ENCODE measurements at places on chromosomes 2 and 18. TPM values are rescaled to one million over a fixed set of nuclear protein-coding genes. Genes with fewer than 3 reads are reported as not detected.

IGFBP5 gene
- 12.5 TPM for total RNA-seq

CFAP53 gene
- 0.26 TPM for total RNA-seq

MYCN gene
- 77.5 TPM for total RNA-seq

FSHR gene
- total RNA-seq: not detected

ERCC3 gene
- 43.8 TPM for total RNA-seq

PRSS56 gene
- total RNA-seq: not detected

GAD1 gene
- 2.5 TPM for total RNA-seq

ICOS gene
- 0.07 TPM for total RNA-seq

DNA sequence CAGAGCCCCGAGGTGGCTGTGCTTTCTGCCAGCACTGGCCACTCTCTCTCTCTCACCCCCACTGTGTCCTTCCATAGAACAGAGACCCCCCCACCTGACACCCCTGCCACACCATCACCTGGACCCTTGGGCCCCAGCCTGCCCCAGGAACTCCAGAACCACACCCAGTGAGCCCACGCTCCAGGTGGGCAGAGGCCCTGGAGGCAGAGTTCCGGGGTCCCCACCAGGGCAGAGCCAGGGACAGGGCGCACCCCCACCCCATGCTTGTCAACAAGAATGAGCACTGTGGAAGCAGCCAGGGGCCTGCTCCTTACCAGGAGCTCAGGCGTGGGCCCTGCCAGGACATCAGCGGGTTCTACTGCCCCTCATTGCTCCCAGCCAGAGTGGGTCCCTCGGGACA, 14.6 kb downstream of the PASK start:
- no peaks in the 10 kb centered on the region for H3K4me1 ChIP-seq
- no peak for DNase-seq
- H3K27ac ChIP-seq: no peak overlapping the region
- no peaks in the 10 kb centered on the region for H3K27me3 ChIP-seq
- H3K4me3 ChIP-seq: no peak overlapping the region

GRCh38 chr2:170819680-170820664, 3.3 kb downstream of the GAD1 start:
- H3K27me3 ChIP-seq: peaks cover 98% of the 10 kb centered on the region
- DNase-seq: peak; percentile 71
- peak overlapping the region; percentile 84 for H3K4me3 ChIP-seq
- peaks cover 55% of the 10 kb centered on the region for H3K4me1 ChIP-seq
- H3K36me3 ChIP-seq: no peaks in the 10 kb centered on the region
- no peak overlapping the region for H3K27ac ChIP-seq

DNA sequence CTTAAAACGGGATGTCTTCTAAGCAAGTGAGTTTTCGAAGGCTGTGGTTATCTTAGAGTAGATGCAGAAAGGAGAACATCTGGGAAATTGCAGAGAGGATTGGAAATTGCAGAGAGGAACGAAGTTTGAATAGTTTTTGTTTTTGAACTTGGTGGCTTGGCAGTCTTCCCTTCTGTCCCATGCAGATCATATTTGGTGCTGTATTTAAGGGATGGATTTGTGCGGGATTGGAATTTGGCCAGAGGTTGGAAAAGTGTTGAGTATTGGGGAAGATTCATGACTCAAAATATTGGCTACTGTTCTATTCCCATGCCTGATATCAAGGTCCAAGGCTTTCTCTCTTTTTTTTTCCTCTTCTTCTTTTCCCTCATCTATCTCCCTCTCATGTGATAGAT, 18.2 kb downstream of the PTPRM start:
- no peak overlapping the region for H3K4me3 ChIP-seq
- H3K36me3 ChIP-seq: peaks cover 3% of the 10 kb centered on the region
- no peak overlapping the region for H3K27ac ChIP-seq
- H3K27me3 ChIP-seq: no peaks in the 10 kb centered on the region

- H3K36me3 ChIP-seq: peaks cover 2% of the 10 kb centered on the region
- no peak within 1 kb of the TSS for H3K27ac ChIP-seq
- peaks cover 100% of the 10 kb centered on the region for H3K27me3 ChIP-seq
- peaks cover 10% of the 10 kb centered on the region for H3K4me1 ChIP-seq
These were observed at the start of gene HOXD9 for GRCh38 chr2:176122683-176123410. HOXD9 (plus strand) TSS chr2:176122719; CDS start chr2:176122769, 50 bp downstream.

GRCh38 chr2:148658807-148659722, 14.5 kb downstream of the EPC2 start:
- peak overlapping the region; percentile 91 for H3K27ac ChIP-seq
- peaks cover 42% of the 10 kb centered on the region for H3K4me1 ChIP-seq
- peaks cover 8% of the 10 kb centered on the region for H3K36me3 ChIP-seq
- H3K27me3 ChIP-seq: no peaks in the 10 kb centered on the region

DNA sequence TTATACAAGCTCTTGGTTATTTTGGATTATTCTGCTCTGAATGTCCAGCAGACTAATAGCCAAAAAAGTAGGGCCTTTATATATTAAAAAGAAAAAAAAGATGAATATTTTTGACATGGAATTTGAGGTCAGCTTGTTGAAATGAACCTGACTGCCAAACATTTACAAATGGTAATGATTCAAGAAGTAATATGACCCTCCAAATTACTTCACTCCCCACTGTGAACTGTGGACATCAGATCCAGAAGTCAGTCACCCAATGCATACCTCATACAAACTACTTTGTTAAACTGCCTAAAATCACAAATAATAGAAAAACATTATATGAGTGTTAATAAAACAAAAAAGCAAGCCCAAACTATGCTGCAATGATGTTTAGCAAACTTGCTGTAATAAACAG, 10.0 kb downstream of the EPG5 start:
- H3K4me1 ChIP-seq: no peaks in the 10 kb centered on the region
- H3K27me3 ChIP-seq: no peaks in the 10 kb centered on the region
- H3K36me3 ChIP-seq: peaks cover 10% of the 10 kb centered on the region

DNA sequence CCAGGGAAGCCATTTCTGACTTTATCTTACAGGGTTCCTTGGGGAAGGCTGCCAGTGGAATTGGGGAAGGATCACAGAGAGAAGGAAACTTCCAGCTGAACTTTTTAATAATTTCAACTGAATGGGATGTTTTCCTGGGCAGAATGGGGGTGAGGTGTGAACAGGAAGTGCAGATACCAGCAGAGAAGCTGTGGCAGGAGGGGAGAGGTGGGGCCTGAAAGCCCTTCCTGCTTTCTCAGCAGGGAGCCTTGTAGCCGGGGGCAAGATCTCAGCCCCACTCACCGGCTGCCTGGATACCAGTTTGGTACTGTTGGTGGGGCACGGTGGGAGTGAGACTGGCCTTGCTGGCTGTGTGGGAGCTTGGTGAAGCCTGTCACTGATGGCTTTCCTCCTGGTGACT, 170.5 kb downstream of the ZBTB7C start:
- no peaks in the 10 kb centered on the region for H3K27me3 ChIP-seq
- H3K4me3 ChIP-seq: no peak overlapping the region
- H3K27ac ChIP-seq: no peak overlapping the region

- no peak overlapping the region for H3K27ac ChIP-seq
- H3K27me3 ChIP-seq: no peaks in the 10 kb centered on the region
- no peak overlapping the region for H3K4me3 ChIP-seq
- peak; percentile 45 for DNase-seq
These were observed 107.6 kb upstream of the CYRIA start for GRCh38 chr2:16773080-16773713.

GRCh38 chr2:237691029-237691907, 63.9 kb downstream of the LRRFIP1 start:
- peak overlapping the region; percentile 80 for H3K4me3 ChIP-seq
- no peaks in the 10 kb centered on the region for H3K27me3 ChIP-seq
- peaks cover 46% of the 10 kb centered on the region for H3K4me1 ChIP-seq

GRCh38 chr2:200613692-200614091, 27.9 kb downstream of the AOX1 start:
- H3K27me3 ChIP-seq: no peaks in the 10 kb centered on the region
- no peak overlapping the region for H3K27ac ChIP-seq
- no peak overlapping the region for H3K4me3 ChIP-seq
- no peaks in the 10 kb centered on the region for H3K4me1 ChIP-seq

DNA sequence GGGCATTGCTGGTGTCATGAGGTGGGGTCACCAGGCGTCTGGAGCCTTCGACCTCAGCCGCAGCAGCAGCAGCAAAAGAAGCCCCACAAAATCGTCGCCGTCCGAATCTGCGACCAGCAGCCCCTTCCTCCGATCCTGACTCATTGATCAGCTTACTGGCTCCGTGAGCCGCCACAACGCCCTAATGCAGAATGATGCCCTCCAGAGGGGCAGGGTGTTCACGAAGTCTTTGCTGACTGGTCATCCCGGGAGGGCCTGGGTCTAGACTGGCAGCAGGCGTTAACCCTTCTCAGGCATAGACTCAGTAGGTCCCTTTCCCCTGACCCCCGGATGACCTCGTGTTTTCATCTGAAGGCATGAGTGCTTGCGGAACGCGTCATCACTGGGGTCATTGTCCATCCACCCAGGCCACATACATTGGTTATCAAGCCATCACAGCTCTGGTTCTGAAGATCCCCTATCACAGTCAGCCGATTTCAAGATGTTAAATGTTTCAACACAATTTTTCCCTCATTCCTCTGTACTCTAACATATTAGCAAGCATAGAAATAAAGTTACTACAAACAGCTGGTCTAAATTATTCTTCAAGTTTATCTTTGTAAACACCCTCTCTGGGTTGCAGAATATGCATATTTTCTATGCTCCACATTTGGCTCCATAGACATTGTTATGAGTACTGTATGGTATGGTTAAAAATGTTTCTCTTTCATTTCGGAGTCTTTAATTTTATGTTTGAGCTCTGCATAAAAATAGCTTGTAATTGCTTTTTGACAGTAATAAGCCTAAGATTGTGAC, 83.3 kb upstream of the SALL3 start:
- no peak overlapping the region for H3K4me3 ChIP-seq
- peaks cover 17% of the 10 kb centered on the region for H3K36me3 ChIP-seq
- H3K27ac ChIP-seq: no peak overlapping the region

DNA sequence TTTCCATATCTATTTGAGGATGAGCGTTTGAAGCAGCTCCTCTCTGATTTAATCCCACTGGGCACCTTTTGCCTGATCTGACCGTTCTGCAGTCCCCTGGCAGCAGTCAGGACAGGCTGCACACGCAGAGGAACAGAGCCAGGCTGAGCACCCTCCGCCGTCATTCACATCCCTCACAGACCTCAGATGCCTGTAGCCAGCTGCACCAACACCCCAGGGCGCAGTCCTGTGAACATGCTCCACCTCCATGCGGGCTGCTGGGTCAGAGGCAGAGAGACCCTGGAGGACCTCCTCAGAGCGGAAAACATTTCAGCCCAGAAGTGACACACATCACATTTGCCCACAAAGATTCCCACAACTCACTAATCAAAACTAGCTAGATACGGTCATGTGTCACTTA, 146.1 kb downstream of the SEPTIN10 start:
- H3K4me1 ChIP-seq: peaks cover 1% of the 10 kb centered on the region
- H3K4me3 ChIP-seq: no peak overlapping the region
- DNase-seq: no peak
- H3K27me3 ChIP-seq: no peaks in the 10 kb centered on the region

- no peaks in the 10 kb centered on the region for H3K36me3 ChIP-seq
- H3K4me1 ChIP-seq: no peaks in the 10 kb centered on the region
- no peaks in the 10 kb centered on the region for H3K27me3 ChIP-seq
- no peak overlapping the region for H3K4me3 ChIP-seq
These were observed 881.6 kb upstream of the PIK3C3 start for GRCh38 chr18:41073372-41073954.

GRCh38 chr2:66775730-66776422, 341.0 kb downstream of the MEIS1 start:
- no peak overlapping the region for H3K4me3 ChIP-seq
- peak overlapping the region; percentile 37 for H3K27ac ChIP-seq
- H3K4me1 ChIP-seq: peaks cover 10% of the 10 kb centered on the region
- no peak for DNase-seq

GRCh38 chr2:215791481-215791937, 221.8 kb downstream of the MREG start:
- H3K4me1 ChIP-seq: peaks cover 56% of the 10 kb centered on the region
- no peak for DNase-seq
- H3K27ac ChIP-seq: peak overlapping the region; percentile 23
- no peak overlapping the region for H3K4me3 ChIP-seq
- H3K27me3 ChIP-seq: no peaks in the 10 kb centered on the region

- no peaks in the 10 kb centered on the region for H3K27me3 ChIP-seq
- no peak for DNase-seq
- peak overlapping the region; percentile 21 for H3K27ac ChIP-seq
- H3K36me3 ChIP-seq: no peaks in the 10 kb centered on the region
- H3K4me1 ChIP-seq: peaks cover 32% of the 10 kb centered on the region
- H3K4me3 ChIP-seq: no peak overlapping the region
These were observed 279.9 kb upstream of the CELF4 start for GRCh38 chr18:37845498-37845897.

GRCh38 chr2:127064642-127065250, 42.2 kb downstream of the BIN1 start:
- peak; percentile 51 for DNase-seq
- no peak overlapping the region for H3K27ac ChIP-seq
- H3K4me3 ChIP-seq: no peak overlapping the region
- peaks cover 4% of the 10 kb centered on the region for H3K36me3 ChIP-seq
- H3K4me1 ChIP-seq: 0 out of 2 replicates have a peak, but pooled peaks cover 8% of the 10 kb centered on the region

- H3K36me3 ChIP-seq: no peaks in the 10 kb centered on the region
- no peak for DNase-seq
- no peak overlapping the region for H3K27ac ChIP-seq
- no peaks in the 10 kb centered on the region for H3K27me3 ChIP-seq
- H3K4me1 ChIP-seq: peaks cover 8% of the 10 kb centered on the region
These were observed 281.8 kb upstream of the ZEB2 start for GRCh38 chr2:144801766-144802165.

DNA sequence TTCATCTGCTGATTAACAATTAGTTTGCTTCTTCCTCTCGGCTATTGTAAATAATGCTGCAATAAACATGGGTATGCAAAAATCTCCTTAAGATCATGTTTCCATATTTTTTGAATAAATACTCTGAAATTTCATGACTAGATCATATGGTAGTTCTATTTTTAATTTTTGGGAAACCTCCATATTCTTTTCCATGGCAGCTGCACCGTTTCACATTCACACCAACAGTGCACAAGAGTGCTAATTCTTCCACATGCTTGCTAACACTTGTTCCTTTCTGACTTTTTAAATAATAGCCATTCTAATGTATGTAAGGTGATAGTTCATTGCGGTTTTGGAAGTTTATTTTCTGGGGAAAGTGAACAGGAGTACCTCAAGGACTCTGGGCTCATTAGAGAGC, 52.6 kb upstream of the TACR1 start:
- H3K27ac ChIP-seq: no peak overlapping the region
- no peaks in the 10 kb centered on the region for H3K4me1 ChIP-seq
- no peak for DNase-seq
- no peaks in the 10 kb centered on the region for H3K27me3 ChIP-seq
- peaks cover 19% of the 10 kb centered on the region for H3K36me3 ChIP-seq
- H3K4me3 ChIP-seq: no peak overlapping the region

GRCh38 chr2:18829251-18829902, 240.0 kb upstream of the NT5C1B start:
- H3K4me1 ChIP-seq: 0 out of 2 replicates have a peak, but pooled peaks cover 2% of the 10 kb centered on the region
- H3K27ac ChIP-seq: no peak overlapping the region
- no peaks in the 10 kb centered on the region for H3K27me3 ChIP-seq
- no peak overlapping the region for H3K4me3 ChIP-seq
